KG1 (cell line): ENCODE measurements at places on chromosomes 11 and 22.

- DNase-seq, result no peak
Observed at GRCh38 chr22:36344106-36344827, 43.5 kb downstream of the MYH9 start.

GRCh38 chr11:117505285-117505970 is 177.8 kb downstream of the CEP164 start:
- no peak for DNase-seq

- DNase-seq, result peak; percentile 27
Observed at GRCh38 chr11:105181100-105181499, 41.5 kb upstream of the CARD18 start.

DNA sequence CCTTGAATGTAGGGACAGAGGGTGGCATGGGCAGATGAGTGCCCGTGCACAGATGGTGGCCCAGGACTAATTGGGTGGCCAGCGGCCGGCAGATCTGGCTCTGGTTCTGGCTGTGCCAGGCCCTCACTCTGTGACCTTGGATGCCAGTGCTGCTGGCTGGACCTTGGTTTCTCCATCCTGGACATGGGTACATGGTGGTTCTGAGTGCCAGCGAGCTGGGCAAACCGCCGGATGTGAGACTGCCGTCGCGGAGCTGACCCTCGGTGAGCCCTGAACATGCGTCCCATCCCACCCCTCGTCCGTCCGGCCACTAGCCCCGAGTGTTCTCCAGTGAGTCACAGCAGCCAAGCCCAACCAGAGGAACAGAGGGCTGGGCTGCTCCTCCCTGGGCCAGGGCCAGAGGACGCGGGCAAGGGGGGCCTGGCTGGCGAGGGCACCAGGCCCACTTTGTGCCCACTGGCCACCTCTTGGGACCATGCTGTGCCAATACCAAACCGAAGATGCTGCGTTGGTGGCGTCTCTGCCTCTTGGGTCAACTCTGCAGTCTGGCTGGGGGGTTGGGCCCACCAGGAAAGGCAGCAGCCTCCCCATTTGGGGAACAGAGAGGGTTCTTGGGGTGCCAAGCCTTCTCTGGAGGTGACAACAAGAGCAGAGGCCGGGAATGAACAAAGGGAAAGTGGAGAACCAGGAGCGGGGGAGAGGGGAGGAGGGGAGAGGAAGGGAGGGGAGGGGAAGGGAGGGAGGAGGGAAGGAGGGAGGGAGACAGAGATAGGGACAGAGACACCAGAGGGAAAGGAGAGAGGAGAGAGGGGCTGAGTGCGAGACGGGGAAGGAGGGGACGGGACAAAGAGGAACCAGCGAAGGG is 10.7 kb downstream of the LSP1 start:
- DNase-seq, result no peak

- DNase-seq, result no peak
Observed at GRCh38 chr11:117532568-117532967, 204.9 kb downstream of the CEP164 start.

GRCh38 chr11:29963036-29963435 is 53.8 kb downstream of the KCNA4 start:
- no peak for DNase-seq

GRCh38 chr11:12640355-12640754 is 33.9 kb upstream of the TEAD1 start:
- DNase-seq, result no peak

GRCh38 chr11:5364214-5364613 is 12.9 kb downstream of the OR51B6 start:
- DNase-seq, result no peak

DNA sequence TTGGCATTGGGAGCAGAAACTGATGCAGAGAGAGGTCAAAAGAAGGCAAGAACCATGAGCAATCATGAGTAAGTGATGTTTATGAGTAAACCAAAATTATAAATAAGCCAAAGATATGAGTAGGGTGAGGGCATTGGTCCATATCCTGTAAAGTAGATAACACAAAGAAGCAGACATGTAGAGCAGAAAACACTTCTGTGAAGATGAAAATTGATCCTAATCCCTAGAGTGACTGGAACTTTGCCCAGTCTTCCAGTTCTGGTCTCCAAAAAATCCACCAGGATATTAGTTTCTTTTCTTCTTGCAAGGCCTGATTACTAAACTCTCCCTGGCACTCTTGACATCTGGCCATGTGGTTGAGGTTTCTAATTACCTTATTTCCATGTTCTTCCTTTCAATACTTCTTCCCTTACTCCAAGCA is 13.7 kb upstream of the DRD2 start:
- no peak for DNase-seq

DNA sequence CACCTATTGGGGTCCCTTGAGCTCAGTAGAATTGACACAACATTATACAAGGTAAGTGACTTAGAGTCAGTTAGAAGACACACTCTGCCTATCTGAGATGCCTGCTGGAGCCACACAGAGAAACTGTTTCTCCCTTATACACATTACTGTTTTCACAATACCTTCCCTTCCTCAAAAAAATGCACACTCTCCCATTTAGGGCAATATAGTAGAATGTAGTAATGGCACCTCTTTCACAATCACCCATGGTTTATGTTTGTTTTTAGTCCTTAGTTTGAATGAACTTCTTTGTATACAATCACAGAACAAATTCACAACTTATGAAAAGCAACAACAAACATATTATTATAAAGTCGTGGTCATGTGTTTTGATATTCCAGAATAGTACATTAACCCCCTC is 14.3 kb downstream of the OR52H1 start:
- DNase-seq, result no peak

- no peak for DNase-seq
Observed at GRCh38 chr11:63769042-63769713, 603 bp upstream of the ZFTA start.
